ENCODE measurements at places on chromosomes 1 and 21.

- no peaks in the 10 kb centered on the region for H3K36me3 ChIP-seq
- H3K4me1 ChIP-seq: no peaks in the 10 kb centered on the region
- DNase-seq: no peak
- H3K4me3 ChIP-seq: no peak overlapping the region
These were observed 92.8 kb upstream of the CDC42BPA start for GRCh38 chr1:227411066-227411465.

GRCh38 chr1:37306871-37307270 lies 167.5 kb upstream of the ZC3H12A start:
- no peak overlapping the region for H3K4me3 ChIP-seq
- no peak overlapping the region for H3K27ac ChIP-seq
- H3K27me3 ChIP-seq: no peaks in the 10 kb centered on the region
- DNase-seq: no peak
- H3K36me3 ChIP-seq: no peaks in the 10 kb centered on the region
- peaks cover 3% of the 10 kb centered on the region for H3K4me1 ChIP-seq

- no peak overlapping the region for H3K27ac ChIP-seq
- H3K36me3 ChIP-seq: no peaks in the 10 kb centered on the region
- H3K4me3 ChIP-seq: no peak overlapping the region
- DNase-seq: no peak
These were observed 30.5 kb downstream of the LHX4 start for GRCh38 chr1:180260541-180260940.

- no peaks in the 10 kb centered on the region for H3K36me3 ChIP-seq
- no peak for DNase-seq
- H3K4me1 ChIP-seq: no peaks in the 10 kb centered on the region
- peaks cover 5% of the 10 kb centered on the region for H3K27me3 ChIP-seq
These were observed 25.3 kb downstream of the CDCA8 start for GRCh38 chr1:37717631-37718030.

DNA sequence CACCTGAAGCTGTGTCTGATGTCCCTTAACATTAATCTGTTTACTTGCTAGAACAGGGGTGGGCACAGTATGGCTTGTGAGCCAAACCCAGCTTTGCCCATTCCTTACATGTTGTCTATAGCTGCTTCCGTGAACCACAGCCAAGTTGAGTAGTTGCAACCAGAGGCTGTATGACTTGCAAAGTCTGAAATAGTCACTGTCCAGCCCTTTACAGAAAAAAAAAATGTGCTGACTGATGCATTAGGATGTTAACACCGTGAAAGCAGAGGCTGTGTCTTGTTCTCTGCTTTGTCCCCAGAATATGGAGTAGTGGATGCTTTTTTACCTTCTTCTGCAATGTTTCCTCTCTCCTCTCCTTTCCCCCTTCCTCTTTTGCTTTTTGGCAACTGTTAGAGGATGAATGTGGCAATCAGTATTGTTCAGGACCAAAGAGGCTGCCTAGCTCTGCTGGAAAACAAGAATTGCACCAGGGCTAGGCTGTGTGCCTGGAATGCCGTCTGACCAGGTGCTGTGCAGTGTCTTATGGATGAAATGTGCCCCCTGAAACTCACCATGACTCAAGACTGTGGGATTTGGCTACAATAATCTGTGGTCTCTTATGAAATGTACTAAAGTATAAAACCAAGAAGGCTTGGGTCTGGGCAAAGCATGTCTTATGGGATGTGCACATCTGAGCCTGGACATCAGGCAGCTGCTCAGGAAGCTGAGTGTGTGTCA lies 79.6 kb upstream of the GCLM start:
- DNase-seq: no peak
- H3K4me3 ChIP-seq: no peak overlapping the region
- H3K4me1 ChIP-seq: peaks cover 2% of the 10 kb centered on the region
- no peaks in the 10 kb centered on the region for H3K36me3 ChIP-seq
- H3K27me3 ChIP-seq: peaks cover 17% of the 10 kb centered on the region

DNA sequence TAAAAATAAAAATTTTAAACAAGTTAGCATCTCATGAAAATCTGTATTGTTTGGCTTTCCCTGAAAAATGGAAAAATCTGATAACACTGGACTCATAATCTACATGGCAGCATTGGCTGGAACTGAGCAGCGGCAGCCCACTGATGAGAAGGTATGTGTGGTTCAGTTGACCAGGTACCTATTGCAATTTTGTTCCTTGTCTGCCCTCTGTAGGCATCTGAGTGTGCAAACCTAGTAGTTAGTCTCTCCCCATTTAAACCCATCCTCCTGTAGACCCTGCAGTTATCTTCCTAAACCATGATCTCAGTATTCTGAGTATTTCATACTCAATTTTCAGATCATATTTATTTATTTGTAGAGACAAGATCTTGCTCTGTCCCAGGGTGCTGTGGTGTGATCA lies 59.4 kb upstream of the SERBP1 start:
- H3K27me3 ChIP-seq: no peaks in the 10 kb centered on the region
- H3K4me3 ChIP-seq: no peak overlapping the region
- H3K36me3 ChIP-seq: no peaks in the 10 kb centered on the region
- DNase-seq: no peak
- H3K27ac ChIP-seq: no peak overlapping the region

- no peak overlapping the region for H3K27ac ChIP-seq
- peaks cover 2% of the 10 kb centered on the region for H3K27me3 ChIP-seq
- H3K4me3 ChIP-seq: no peak overlapping the region
- no peaks in the 10 kb centered on the region for H3K4me1 ChIP-seq
- H3K36me3 ChIP-seq: no peaks in the 10 kb centered on the region
These were observed 250.2 kb upstream of the C1orf174 start for GRCh38 chr1:4150262-4150661.

- H3K4me1 ChIP-seq: no peaks in the 10 kb centered on the region
- no peaks in the 10 kb centered on the region for H3K36me3 ChIP-seq
- H3K27me3 ChIP-seq: no peaks in the 10 kb centered on the region
- no peak for DNase-seq
These were observed 408.7 kb upstream of the TMPRSS15 start for GRCh38 chr21:18812308-18812707.

GRCh38 chr1:225772848-225773247 lies 4.8 kb upstream of the SRP9 start:
- no peak overlapping the region for H3K4me3 ChIP-seq
- H3K36me3 ChIP-seq: no peaks in the 10 kb centered on the region
- DNase-seq: no peak
- H3K27me3 ChIP-seq: no peaks in the 10 kb centered on the region
- H3K4me1 ChIP-seq: peaks cover 5% of the 10 kb centered on the region

DNA sequence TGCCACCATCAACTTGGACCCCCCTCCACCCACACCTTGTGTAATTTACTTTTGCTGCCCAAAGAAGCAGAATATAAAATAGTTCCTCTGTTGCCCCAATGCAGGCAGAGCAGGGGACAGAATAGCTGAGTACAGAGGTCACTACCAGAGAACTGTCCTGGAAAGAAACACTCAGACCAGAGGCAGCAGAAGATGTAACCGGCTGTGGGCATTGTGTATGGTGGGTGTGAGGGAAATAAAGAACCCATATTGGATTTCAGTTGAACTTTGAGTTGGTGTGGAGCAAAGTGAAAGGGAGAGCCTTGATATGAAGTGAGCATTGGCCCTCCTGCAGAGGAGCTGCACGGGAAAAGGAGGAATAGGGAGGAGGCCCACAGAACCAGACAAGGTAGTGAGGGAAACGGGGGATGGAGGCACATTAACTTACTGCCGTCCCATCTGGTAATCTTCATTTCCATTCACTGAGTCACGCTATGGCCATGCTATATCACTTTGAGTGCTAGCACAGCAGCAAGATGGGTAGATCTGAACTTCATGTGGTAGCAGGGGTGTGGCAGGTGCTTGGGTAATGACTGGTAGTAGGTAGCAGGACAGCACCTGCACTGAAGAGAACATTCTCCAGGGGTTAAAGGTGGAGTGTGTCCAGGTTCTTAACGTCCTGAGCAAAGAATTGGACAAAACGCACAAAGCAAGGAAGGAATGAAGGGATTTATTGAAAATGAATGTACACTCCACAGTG lies 56.3 kb upstream of the FBXO28 start:
- peaks cover 2% of the 10 kb centered on the region for H3K36me3 ChIP-seq
- peaks cover 7% of the 10 kb centered on the region for H3K27me3 ChIP-seq
- no peak for DNase-seq

GRCh38 chr1:13652238-13652637 lies 47.8 kb upstream of the PRDM2 start:
- no peaks in the 10 kb centered on the region for H3K4me1 ChIP-seq
- no peak overlapping the region for H3K4me3 ChIP-seq
- DNase-seq: no peak

- peak overlapping the region; percentile 84 for H3K4me3 ChIP-seq
- DNase-seq: no peak
These were observed 540 bp upstream of the C1orf198 start for GRCh38 chr1:230868736-230869385.

DNA sequence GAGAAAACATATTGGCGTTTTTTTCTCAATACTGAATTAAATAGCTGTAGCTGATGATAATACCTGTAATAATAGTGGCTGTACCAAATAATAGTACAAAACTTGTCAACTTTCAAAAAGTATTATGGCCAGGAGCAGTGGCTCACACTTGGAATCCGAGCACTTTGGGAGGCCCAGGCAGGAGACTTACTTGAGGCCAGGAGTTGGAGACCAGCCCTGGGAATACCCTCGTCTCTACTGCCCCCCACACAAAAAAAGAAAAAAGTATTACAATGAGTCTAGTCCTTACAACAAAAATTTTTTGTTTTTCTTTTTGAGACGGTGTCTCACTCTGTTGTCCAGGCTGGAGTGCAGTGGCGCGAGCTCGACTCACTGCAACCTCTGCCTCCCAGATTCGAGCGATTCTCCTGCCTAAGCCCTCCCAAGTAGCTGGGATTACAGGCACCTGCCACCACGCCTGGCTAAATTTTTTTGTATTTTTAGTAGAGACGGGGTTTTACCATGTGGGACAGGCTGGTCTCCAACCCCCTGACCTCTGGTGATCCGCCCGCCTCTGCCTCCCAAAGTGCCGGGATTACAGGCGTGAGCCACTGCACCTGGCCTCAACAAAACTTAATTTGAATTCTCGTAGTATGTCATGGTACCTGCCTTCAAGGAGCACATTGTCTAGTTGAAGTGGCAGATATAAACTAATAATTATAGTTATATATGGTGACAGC lies 1.4 kb downstream of the RBBP4 start:
- peak overlapping the region; percentile 98 for H3K27ac ChIP-seq
- H3K27me3 ChIP-seq: no peaks in the 10 kb centered on the region
- peaks cover 27% of the 10 kb centered on the region for H3K36me3 ChIP-seq
- H3K4me3 ChIP-seq: peak overlapping the region; percentile 91
- H3K4me1 ChIP-seq: peaks cover 36% of the 10 kb centered on the region
- no peak for DNase-seq

DNA sequence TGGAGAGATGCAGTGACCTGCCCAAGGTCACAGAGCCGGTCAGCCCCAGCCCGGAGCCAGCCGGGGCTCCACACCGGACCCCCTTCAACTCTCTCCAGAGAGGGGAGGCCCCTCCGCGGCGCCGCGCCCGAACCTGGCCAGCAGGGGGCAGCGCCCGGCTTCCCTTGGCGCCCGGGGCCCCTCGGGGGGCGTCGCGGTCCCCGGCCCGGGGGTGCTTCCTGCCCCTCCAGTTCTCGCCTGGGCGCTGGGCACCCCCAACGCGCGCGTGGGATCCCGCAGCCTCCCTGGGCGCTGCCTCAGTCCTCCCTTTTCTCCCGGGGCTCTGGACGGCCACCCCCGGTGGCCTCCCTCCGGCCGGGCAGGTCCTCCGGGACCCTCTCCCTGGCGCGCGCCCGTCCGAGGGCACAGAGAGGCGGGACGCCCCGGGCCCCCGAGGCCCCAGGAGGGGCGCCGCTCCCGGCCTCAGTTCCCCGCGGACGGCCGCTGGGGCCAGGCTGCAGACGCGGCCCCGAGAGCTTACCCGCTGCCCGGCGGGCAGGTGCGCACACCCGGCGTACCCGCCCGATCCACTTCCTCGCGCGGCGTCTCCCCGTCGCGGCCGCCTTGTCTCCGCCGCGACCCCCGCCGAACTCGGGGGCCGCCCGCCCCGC lies 406 bp downstream of the HTR1D start:
- no peaks in the 10 kb centered on the region for H3K36me3 ChIP-seq
- H3K4me3 ChIP-seq: peak overlapping the region; percentile 56
- peak; percentile 71 for DNase-seq
- H3K27me3 ChIP-seq: peaks cover 72% of the 10 kb centered on the region
- no peak overlapping the region for H3K27ac ChIP-seq

DNA sequence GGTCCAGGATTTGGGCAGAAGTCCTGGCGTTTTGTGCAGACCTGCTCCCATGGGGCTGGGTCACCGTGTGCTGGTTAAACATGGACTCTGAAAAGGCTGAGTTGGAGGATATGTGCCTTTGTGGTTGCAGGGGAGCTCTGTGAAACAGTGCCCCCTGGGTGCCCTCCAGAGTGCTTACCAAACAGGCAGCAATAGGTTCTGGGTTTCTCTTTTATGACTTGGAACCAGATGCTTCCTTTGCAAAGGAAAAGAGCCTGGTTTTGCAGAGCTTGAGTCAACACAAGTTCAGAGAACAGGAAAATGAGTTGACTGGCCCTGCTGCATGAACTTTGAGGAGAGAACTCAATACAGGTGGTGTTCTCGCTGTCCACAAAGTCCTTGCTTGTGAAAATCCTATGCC lies 288.9 kb downstream of the TM2D1 start:
- no peak overlapping the region for H3K27ac ChIP-seq
- no peaks in the 10 kb centered on the region for H3K4me1 ChIP-seq
- no peak for DNase-seq
- peaks cover 2% of the 10 kb centered on the region for H3K27me3 ChIP-seq

GRCh38 chr1:225424562-225425200 lies 3.2 kb downstream of the LBR start:
- peak overlapping the region; percentile 92 for H3K4me3 ChIP-seq
- no peaks in the 10 kb centered on the region for H3K27me3 ChIP-seq
- peak overlapping the region; percentile 34 for H3K27ac ChIP-seq
- peaks cover 52% of the 10 kb centered on the region for H3K4me1 ChIP-seq
- no peak for DNase-seq

- no peak for DNase-seq
- H3K36me3 ChIP-seq: peaks cover 15% of the 10 kb centered on the region
- no peak overlapping the region for H3K27ac ChIP-seq
- no peak overlapping the region for H3K4me3 ChIP-seq
These were observed 12.3 kb downstream of the UQCRH start for GRCh38 chr1:46315669-46316403.

DNA sequence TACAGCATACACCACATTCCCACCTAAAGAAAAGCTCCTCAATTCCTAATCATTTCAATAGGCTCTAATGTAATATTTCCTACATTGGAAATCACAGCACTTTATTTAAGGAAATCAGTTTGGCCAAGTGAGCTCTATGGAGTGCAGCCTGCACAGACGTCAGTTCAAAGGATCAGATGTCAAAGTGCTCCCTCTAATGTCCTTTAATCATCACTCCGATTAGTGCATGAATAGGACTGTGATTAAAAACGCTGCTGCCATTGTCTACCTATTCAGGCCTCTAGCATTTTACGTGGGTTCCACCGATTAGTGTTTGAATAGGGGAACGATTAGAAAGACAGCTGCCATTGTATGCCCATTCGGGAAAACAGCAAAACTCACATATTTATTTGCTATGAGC lies 50.2 kb downstream of the DPYD start:
- DNase-seq: no peak
- H3K27ac ChIP-seq: no peak overlapping the region
- H3K27me3 ChIP-seq: no peaks in the 10 kb centered on the region
- no peaks in the 10 kb centered on the region for H3K4me1 ChIP-seq
- H3K36me3 ChIP-seq: peaks cover 19% of the 10 kb centered on the region

GRCh38 chr1:23367791-23368561 lies 1.7 kb downstream of the ZNF436 start:
- H3K4me3 ChIP-seq: peak overlapping the region; percentile 97
- DNase-seq: peak; percentile 93
- peaks cover 23% of the 10 kb centered on the region for H3K4me1 ChIP-seq
- H3K36me3 ChIP-seq: peaks cover 39% of the 10 kb centered on the region

- no peak overlapping the region for H3K4me3 ChIP-seq
- peaks cover 49% of the 10 kb centered on the region for H3K36me3 ChIP-seq
- H3K27ac ChIP-seq: no peak overlapping the region
- no peaks in the 10 kb centered on the region for H3K27me3 ChIP-seq
These were observed 6.0 kb downstream of the FGGY start for GRCh38 chr1:59302871-59303270.
